ENCODE measurements at places on chromosomes 13 and 19. TPM values are rescaled to one million over a fixed set of nuclear protein-coding genes. Genes with fewer than 3 reads are reported as not detected.
A peak's percentile ranks its signal among the peaks of the same experiment; 100 is the strongest.

GRCh38 chr13:86193281-86193680 is 394.1 kb upstream of the SLITRK6 start:
- DNase-seq, result no peak

- no peak for DNase-seq
Measured at GRCh38 chr13:106858903-106859532, 291.1 kb upstream of the ARGLU1 start.

- DNase-seq, result no peak
Measured at GRCh38 chr13:105961438-105961837, 574.0 kb downstream of the EFNB2 start.

DNA sequence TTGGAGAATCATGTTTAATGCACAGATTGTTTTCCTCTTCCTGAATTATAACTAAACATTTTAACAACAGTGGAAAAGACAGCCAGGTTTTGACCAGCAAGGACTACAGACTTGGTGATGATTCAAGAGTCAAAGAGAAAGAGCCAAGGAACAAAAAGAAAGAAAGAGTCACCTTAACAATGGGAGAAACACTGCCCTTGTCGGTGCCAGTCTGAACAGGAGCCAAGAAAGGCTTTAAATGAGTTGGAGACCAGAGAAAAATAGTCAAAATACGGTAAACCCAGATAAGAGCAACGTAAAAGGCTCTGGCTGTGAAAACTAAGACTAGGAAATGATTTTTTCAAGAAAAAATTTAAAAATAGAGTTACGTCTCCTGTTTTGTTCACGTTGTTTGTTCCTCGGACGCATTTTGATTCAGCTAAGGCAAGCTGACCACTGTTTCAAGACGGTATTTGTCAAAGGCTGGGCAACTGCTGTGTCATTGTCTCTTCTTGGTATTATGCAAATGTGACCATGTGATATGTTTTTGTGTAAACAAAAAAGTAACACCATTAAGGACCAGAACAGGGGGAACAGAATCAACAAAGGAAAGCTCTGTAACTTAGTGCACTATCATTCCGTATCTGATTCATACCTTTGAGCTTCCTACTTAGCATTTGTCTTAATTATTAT is 634.5 kb downstream of the LIG4 start:
- DNase-seq, result no peak

GRCh38 chr19:51660975-51661600 is 14.5 kb upstream of the SIGLEC14 start:
- DNase-seq, result peak; percentile 29

GRCh38 chr13:72959643-72960042 is 99.2 kb upstream of the KLF5 start:
- DNase-seq, result no peak

GRCh38 chr19:17109962-17110598 is 34.5 kb downstream of the MYO9B start:
- DNase-seq, result no peak

DNA sequence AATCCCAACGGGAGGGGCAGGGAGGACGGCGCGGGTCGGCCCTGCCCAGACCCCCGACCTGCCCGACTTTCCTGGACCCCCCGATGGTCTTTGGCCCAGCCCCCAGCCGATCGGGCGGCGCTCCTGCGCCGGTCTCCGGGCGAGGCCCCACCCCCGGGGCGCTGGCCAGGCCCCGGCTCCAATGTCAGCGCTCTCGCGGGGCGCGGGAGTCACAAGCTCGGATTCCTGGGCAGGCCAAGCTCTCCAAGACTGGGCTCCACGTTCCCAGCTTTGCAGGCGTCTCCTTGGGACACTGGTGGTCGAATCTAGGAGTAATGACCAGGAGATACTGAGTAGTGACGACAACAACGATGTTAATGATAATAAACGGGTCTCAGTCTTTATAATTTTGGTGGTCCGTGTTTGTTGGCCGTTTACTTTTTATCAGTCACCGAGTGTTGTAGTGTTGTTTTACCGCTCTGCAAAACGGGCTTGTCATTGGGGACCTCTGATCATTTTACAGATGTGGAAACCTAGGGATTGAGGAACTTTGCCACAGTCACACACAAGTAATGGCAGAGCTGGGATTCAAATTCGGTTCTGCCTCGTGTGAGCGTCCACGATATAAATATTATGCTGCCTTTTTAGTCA is 545 bp downstream of the RAD23A start:
- peak; percentile 63 for DNase-seq

- no peak for DNase-seq
Measured at GRCh38 chr19:49186108-49186507, 28.5 kb downstream of the TRPM4 start.

DNA sequence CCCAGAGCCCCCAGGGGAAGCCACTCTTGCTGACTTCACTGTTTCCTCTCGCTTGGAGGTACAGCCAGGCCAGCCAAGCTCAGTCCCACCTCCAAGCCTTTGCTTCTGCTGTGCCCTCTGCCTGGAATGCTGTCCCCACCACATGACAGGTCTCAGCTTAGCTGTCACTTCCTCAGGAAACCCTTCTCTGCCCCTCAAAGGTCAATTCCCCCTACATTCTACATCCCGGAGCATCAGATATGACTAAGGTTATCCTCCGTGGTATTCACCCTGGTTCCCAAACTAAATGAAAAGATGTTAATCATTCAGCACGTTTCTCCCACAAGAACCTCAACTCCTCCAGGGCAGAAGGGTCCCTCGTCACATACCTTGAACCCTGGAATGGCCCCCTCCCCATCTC is 53.5 kb downstream of the PTPRS start:
- DNase-seq, result peak; percentile 71

DNA sequence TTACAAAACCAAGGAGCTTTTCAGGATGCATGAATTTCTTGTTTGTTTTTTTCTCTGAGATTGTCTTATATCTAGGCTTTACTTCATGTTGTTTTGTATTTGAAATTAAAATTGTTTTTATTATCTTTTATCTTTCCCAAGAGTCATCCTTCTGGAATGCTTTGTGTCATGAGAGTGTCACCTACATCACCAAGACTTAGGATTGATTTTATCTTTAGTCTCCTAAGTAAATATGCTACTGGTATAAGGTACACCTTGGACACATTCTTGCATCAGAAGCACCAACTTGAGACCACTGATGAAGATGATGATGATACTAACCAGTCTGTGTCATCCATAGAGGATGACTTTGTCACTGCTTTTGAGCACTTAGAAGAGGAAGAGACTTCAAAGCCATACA is 26.4 kb downstream of the AKAP11 start:
- DNase-seq, result no peak

- DNase-seq, result no peak
Measured at GRCh38 chr13:98584668-98585397, 7.9 kb upstream of the STK24 start.

GRCh38 chr19:9189535-9189934 is 10.8 kb downstream of the OR7D2 start:
- DNase-seq, result no peak

DNA sequence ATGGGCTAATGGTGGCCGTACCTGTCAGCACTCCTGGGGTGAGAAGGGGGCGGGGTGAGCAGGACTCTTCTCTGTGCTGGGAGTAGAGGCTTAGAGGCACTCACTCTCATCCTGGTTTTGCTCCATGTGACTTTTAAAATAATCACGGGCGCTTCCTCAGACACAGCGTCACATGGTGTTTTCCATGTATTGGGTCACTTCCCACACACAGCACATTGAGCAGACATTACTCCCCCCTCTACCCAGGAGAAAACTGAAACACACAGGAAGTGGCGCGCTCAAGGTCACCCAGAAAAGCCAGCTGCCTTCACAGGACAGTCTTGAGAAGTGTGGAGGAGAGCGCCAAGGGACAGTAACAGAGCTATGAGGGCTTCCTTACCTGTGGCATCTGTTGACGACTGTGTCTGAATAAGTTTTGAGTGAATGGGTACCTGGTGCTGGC is 23.2 kb downstream of the SPATA13 start:
- no peak for DNase-seq

- DNase-seq, result no peak
Measured at GRCh38 chr19:55693336-55693974, 18.4 kb downstream of the EPN1 start.

DNA sequence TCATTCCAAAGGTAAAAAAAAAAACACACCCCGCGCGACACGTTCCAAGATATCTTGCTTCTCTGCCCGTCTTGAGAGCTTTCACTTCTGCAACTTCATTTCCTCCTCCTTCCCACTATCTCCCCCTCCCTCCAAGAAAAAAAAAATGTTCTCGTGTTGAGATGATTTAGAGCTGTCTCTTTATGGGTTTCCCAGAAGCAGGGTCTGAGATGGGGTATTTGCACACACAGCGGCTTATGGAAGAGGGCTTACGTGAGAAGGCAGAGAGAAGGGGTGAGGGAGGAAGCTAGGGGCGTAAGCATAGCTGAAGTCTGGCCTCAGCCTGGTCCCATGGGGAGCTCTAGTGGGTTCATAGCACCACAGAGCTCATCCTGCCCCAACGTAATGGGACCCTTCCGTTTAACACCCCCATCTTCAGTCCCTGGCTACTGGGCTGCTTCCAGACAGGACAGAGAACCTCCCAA is 31.3 kb upstream of the USE1 start:
- DNase-seq, result no peak

GRCh38 chr19:48965806-48966540 is 864 bp downstream of the FTL start:
- peak; percentile 58 for DNase-seq

- no peak for DNase-seq
Measured at GRCh38 chr19:17968362-17968761, 1.5 kb downstream of the KCNN1 start.

DNA sequence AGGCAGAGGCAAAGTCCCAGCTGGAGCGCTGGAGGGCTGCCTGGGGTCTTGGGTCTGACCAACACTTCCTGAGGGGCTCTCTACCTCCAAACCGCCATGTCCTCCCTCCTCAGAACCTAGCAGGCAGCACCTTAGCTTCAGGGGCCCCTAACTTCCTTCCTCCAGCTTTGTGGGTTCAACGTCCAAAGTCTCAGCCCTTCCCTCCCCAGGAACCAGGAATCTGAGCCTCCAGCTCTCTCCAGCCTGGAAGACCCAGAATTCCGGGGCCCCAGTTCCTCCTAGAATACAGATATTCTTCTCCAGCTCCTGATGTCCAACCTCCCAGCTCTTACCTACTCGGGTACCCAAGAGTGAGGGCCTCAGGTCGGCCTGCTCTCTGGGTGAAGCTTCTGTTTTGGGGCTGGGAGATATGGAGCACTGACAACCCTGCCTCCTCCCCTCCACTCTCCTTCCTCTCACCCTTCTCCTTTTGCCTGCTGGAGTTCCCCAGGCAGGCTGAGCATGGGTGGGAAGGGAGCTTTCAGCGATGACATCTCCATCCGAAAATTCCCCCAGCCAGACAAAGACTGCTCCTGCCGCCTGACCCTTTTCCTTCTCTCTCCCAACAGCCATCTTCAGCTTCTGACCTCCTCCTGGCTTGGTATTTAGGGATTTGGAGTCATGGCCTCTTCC is 3.5 kb downstream of the TMEM150B start:
- no peak for DNase-seq

DNA sequence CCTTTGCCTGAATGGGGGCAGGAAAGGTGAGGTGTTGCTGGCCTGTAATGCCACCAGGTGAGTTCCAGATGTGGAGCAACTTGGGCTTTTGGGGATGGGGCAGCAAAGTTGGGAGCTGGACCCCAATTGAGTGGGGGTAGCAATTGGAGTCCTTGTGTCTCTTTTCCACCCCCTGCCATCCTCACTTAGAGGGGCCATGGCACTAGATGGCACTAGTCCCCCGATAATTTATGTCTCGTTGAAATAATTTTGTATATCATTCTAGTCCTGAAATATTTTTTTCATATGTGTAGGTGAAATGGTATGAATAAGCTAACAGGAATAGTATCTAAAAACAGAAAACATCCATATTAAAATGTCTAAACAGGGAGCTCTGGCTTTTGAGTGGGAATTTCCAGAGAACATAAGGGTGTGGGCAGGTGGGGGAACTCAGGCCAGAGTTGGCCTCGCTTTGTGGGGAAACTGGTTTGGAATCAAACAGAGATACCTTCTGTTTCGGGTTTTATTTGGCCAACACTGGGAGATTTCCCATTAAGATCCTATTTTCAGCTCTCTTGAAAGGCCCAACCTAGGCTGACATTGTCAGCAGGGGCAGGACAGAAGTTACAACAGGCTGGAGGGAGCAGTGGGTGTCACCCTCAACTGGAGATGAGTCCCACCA is 3.4 kb downstream of the ZNF576 start:
- DNase-seq, result no peak

DNA sequence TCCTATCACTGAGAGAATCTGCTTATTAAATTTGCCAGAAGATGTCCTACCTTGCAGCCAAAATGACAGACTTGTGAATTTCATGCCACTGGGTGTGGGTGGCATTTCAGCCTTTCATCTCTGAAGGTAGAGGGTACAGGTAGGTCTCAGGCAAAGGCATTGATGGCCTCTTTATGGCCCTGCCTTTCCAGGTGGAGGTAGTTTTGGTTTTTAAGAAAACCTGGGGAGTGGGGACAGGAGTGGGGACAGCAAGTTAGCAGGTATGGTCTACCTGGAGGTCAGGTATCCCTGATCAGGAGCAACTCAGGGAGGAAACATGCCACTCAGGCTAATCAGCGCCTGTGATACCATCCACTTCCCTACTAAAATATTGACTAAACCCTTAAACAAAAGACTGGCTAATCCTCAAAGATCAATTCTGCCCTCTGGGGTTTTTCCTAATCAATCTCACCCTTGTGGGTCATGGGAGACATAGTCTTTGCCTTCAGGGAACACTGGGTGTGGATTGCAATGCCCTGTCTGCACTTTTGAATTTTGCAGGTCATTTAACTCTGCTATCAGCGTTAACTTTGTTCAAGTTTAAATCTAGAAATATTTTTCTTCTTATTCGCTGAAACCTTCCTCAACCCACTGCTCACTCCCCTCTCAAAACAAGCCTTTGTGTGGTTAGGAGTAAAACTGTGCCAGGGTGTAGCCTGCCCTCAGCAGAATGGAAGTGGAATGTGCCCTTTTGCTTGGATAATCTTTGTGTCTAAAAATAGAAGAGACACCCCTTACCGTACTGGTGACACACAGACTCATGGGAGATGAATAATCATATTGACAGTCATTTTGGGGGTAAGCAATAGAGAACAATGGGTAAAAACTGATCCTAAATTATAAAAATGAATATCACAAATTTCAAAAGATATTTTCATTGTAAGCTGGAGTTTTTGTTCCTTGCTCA is 233.7 kb downstream of the COG6 start:
- no peak for DNase-seq

DNA sequence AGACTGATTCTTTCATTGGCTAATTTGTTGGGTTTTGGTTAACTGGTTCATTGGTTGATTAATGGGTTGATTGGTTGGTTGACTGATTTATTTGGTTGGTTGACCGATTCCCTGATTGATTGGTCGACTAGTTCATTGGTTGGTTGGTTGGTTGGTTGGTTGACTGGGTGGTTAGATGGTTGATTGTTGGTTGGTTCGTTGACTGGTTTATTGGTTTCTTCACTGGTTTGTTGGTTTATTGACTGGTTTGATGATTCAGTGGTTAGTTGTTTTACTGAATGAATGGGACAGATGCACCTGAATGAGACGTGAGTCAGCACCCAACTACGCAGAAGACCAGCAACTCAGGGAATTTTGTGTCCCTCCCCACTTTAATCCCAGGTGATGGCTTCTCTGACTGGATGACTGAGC is 2.7 kb upstream of the NUP62 start:
- no peak for DNase-seq

KPNA3 gene
- total RNA-seq, result 41.3 TPM

CERS1 gene
- 5.3 TPM for total RNA-seq

IRGC gene
- total RNA-seq, result not detected

ZNF30 gene
- 1.3 TPM for total RNA-seq

B3GNT3 gene
- total RNA-seq, result not detected

FFAR3 gene
- total RNA-seq, result not detected

PTPRH gene
- total RNA-seq, result 18.4 TPM

MUC16 gene
- 0.02 TPM for total RNA-seq

Data from A172 (cell line).